Fibroblast of lung (primary cell): ENCODE measurements at places on chromosomes 6 and 20.

- DNase-seq: peak; percentile 68
These were observed 50.9 kb upstream of the FAM184A start for GRCh38 chr6:119129148-119129967.

DNA sequence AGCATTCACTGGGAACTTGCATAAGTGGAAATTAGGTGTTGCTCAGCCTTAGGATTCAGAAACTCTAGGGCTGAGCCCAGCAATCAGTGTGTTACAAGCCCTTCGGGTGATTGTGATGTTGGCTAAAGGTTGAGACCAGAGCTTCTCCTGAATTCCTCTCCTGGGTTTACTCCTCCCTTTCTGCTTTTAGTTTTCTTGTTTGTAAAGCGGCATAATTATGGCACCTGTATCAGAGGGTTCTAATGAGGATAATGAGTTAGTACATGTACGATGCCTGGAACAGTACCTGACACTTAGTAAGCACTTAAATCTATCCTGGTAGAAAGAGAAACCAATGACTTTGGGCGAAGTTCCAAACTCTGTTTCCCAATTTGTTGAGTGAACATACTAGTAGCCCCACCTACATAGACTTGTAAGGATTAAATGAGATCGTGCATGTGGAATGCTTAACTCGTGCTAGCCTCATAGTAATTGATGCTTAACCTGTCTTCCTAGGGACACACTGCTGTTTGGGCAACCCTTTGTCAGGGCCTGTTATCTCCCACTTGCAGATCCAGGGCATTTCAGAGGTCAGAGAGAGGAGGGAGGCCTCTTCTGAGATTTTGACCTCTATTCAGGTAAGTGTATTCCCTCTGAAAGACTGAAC lies 932 bp upstream of the EZR start:
- peak; percentile 25 for DNase-seq

DNA sequence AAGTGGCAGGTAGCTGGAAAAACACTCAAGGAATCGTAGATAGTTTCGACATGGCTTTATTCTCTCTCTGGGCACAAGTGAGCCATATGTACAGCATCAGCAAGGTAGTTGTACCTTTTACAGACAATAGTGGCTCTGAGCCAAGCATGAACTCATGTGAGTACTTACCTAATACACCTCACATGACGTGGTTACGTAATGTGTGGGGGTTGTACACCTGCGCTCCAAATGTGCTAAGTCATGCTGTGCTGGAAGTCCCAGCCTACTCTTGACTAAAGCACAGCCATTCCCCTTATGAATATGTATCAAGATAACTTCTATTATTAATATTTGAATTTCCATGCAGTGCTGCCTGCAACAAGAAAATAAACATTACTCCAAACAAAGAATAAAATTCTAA lies 78.8 kb upstream of the HMGN3 start:
- DNase-seq: no peak

DNA sequence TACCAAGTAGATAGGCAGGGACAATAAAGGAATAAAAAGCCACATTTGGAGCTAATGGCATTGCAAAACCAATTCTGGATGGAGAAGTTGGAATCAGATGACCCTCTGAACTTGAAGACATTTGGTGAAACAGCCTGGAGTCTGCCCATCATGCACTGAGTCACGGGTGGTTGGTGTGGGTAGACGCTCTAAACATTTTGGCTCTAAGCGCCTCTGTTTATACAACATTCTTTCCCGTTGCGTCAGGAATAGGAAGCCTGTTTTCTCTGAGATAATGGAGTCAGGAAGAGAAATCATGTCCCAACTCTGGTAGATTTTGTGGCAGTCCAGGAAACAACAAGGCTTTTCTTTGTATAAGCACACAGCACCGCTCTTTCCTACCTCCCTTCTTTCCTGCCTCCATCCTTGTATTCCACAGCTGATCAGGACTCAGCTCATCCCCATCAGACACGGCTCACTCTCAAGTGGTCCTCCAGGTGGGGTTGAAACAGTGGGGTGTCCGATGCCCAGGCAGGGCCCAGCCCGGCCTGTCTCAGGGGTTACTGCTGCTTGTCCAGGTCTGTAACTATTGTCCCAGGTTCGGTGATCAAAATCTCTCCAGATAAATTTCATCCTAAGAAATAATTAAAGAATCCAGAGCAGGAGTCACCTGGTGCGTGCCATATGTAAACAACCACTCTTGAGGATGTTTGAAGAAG lies 12.1 kb upstream of the RAMACL start:
- DNase-seq: peak; percentile 96

DNA sequence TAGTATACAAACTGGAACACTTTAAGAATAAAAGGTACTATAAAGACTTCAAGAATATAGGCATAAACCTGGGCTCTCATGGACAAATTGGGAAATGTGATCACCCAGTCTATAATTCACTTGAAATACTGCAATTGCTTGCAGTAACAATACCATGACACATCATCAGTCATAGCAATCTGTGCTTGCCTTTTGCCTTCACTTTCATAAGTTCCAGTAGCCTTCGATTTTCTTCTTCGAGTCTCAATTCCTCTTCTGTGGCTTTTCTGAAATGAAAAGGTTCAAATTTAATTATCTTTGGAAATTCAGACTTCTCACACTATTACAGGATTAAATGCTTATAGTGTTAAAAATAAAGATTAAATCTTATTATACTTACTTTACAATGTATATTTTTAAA lies 96.3 kb upstream of the ZBTB24 start:
- DNase-seq: no peak

DNA sequence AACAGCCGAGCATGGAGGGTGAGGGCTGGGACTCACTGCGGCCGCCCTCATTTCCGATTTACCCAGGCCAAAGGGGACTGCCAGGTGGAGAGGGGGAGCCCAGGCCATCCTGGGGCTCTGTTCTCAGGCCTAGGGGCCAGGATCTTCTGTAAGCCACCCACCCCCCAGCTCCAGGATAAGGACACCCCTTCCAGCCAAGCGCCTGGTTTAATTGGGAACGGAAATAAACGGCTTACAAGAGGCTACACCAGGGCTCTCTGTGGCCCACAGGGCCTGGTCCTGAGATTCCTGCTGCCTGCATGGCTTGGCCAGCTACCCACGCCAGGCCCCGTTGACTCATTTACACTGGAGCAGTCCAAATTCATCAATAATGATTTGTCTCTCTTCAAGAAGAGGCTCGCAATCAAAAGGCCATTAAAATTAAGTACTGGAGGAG lies 68.1 kb upstream of the TOP1 start:
- DNase-seq: peak; percentile 44

DNA sequence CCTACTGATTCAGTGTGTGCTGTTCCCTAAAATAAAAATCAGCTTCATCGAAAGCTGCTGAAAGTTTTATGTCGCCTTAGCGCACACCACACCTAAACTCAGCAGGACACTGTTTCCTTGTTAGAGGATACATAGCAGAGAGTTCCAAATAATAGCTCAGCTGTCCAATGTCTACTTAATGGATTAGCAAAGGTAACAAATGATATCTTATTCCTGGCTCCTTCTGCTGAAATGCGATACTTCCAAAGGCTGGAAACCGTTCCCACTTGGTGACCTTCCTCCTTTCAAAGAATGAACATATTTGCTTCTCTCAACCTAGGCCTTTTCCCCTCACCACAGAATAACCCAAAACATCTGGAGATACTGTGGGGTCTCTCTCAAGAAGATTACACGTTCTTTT lies 189.5 kb upstream of the GMDS start:
- no peak for DNase-seq

- DNase-seq: no peak
These were observed 49.4 kb downstream of the ANKRD60 start for GRCh38 chr20:58179083-58179431.

DNA sequence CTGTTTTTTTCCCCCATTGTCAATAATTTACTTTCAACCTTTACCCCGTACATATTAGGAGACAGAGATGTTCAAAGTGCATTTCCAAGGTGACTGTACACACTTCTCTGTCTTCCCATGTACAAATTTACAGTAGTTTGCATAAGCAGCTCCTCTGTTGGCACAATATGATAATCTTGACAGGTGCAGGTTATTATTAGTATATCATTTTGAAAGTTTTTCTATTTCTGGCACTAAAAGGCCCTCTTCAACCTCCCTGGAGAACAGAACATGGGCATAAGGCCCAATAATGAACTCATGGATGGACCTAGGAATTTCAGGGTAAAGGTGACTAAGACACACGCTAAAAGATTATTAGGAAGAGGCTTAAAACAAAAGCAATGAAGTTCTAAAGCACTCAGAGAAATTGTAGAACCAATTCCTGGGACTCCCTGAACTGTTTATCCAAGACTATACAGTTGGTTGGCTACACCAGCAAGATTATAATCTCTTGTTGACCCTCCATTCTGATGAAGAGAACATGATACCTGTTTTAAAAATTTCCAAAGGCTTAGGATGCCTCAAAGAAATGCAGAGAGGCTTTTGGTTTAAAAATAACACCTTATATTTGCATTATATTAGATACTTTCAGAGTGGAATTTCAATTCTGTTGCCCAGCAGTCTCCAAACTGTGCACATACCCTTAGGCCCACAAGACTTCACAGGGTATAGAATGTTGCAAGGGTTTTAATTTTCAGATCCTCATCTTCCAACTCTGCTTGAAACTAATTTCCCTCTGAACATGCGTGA lies 1.1 kb downstream of the AIG1 start:
- peak; percentile 36 for DNase-seq

DNA sequence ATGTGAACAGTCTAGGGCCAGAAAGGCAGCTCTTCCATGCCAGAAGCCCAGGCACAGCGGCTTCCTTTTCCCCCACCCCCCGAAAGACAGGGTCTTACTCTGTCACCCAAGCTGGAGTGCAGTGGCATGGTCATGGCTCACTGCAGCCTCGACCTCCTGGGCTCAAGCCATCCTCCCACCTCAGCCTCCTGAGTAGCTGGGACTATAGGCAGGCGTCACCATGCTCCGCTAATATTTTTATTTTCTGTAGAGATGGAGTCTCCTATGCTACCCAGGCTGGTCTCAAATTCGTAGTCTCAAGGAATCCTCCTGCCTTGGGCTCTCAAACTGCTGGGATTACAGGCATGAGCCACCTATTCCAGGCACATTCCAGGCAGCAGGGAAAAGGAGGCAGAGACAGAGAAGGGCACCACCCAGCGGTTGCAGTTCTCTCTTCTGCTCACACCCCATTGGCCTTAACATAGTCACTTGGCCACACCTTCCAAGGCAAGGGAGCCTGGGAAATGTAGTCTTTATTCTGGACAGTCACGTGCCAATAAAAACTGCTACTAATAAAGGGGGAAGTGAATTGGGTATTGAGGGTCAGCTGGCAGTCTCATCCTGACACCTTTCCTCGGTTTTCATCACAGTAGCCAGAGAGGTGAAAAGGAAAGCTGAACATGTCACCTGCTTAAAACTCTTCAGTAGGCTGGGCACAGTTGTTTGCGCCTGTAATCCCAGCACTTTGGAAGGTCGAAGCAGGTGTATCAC lies 205.9 kb downstream of the ZMYND8 start:
- peak; percentile 72 for DNase-seq

DNA sequence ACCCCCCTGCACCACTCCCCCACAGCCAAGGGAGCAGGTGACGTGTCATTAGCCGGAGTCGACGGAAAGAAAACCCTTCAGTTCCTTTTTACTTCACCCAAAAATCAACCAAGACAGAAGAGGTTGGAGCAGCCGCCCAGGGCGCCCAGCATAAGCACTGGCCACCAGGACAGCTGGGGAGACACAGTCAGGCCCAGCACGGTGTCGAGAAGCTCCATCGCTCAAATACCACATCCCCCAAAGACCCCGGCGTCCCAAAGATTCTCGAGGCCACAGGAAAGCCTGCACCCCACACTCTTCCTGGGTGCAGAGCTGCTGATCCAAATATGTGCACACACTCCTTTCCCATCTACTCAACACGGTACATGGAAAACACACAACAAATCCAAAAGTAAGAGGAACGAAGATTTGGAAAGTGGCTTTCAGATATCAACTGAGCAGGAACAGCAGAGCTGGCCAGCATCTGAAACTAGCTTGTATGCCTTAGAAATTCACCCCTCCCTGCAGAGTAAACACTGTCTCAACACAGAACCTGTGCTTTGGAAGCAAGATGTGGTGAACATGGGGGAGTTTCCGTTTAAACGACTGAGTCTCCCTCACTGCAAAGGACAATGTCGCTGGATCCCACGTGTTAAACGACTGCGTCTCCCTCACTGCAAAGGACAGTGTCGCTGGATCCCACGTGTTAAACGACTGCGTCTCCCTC lies 54.6 kb downstream of the DLL1 start:
- DNase-seq: no peak

GRCh38 chr6:26394289-26394688 lies 7.8 kb upstream of the BTN3A1 start:
- DNase-seq: peak; percentile 79

DNA sequence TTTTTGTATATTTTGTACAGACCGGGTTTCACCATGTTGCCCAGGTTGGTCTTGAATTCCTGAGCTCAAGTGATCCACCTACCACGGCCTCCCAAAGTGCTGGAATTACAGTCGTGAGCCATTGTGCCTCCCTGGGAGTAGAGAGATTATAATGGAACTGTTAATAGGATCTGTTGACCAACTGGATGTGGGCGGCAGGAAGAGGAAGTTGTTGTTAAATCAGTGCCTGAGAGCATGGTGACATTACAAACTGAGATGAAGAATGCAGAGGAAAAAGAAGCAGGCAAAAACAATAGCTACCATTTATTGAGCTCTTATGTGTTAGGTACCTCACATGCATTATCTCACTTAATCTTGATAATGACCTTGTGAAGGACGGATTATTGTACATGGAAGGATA lies 9.2 kb upstream of the L3MBTL3 start:
- no peak for DNase-seq

GRCh38 chr20:16167423-16168130 lies 405.7 kb downstream of the KIF16B start:
- no peak for DNase-seq

DNA sequence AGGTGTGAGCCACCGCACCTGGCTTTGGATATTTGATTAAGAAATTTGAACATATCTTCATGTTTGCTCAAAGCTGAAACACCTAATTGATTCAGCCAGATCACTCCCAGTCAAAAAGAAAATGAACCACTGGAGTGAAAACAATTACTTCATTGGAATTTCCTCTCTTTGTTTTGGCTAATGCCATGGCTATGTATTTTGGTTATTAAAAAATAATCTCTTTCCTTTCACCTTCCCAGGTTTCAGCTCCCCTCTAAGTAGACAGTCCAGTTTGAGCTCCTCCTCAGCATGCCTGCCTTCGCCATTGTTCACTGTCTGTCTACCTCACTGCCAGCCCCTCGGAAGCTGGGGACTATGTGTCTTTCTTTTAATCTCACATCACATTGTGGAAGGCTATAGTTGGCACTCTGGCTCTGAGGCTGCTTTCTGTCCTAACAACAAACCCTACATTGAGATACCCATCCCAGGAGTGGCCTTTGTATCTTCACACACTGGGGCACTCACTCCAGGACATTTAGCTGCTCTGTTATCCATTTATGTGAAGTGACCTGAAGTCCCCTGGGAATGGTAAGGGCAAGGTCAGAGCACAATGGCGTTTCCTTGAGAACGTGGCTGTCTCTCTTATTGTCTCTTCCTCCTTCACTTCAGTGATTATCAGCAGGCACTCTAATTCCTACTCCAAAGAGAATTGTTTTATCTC lies 764.0 kb upstream of the CITED2 start:
- peak; percentile 3 for DNase-seq
